ENCODE measurements at places on chromosomes 2 and 18. TPM values are rescaled to one million over a fixed set of nuclear protein-coding genes. Genes with fewer than 3 reads are reported as not detected.

Gene KIAA1328
- 7.0 TPM for total RNA-seq

Gene GFPT1
- 52.9 TPM for total RNA-seq

Gene CHRNG
- not detected for total RNA-seq

Gene SLC5A7
- not detected for total RNA-seq

Gene KATNAL2
- 1.4 TPM for total RNA-seq

Gene TUBA3D
- total RNA-seq: not detected

Gene TSGA10
- total RNA-seq: 0.54 TPM
